ENCODE measurements at places on chromosomes 11 and 22.

- DNase-seq = no peak
These were observed 334.5 kb downstream of the RAB38 start for GRCh38 chr11:87840786-87841185.

DNA sequence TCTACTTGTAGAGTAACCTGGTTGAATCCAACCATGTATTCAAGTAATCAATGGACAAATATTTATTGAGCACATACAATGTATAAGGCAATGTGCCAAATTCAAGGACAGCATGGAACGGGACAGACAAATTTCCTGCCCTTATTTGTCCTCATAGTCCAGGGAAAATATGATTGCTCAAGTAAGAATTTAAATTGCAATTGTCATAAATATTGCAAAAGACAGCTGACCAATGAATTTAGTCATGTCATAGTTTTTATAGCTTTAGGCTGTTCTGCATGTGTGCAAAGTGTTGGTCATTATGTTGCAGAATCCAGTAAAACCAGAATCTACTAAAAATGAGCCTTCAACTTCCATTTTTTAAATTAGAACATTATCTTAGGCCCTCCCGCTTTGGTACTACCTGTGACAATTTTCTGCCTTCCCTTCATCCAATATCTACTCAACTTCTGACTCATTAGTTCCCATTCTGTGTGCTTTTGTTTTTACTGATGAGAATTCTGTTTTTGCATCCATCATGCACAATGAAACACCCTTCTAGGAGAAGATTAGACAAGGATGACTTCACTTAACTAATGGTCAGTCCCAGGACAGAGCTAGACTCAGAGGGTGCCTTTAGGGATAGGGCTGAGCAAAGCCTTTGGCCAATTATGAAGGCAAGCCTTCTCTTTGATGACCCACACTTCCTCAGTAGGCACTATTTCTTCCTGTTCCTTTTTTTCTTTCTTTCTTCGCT, 45.8 kb upstream of the FIBIN start:
- DNase-seq = no peak

GRCh38 chr22:45933506-45934167, 43.3 kb downstream of the WNT7B start:
- DNase-seq = no peak

GRCh38 chr22:29138556-29139305, 65.9 kb downstream of the KREMEN1 start:
- no peak for DNase-seq

DNA sequence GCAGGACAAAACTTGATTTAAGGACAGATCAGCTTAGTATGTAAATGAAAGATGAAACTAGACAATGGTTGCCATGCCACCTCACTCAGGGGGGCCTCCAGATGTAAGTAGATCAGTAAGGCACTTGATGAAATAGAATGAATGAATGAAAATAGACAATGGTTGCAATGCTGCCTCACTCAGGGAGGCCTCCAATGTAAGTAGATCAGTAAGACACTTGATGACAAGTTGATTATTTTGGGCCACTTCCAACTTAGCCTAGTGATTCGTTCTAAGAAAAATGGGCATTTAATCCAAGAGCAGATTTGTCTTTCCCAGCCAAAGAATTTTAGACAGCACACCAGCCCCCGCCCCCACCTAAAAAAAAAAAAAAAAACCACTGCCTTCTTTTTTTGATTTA, 19.2 kb upstream of the SLC5A12 start:
- no peak for DNase-seq

- no peak for DNase-seq
These were observed 102.7 kb downstream of the NECTIN1 start for GRCh38 chr11:119626197-119626841.

DNA sequence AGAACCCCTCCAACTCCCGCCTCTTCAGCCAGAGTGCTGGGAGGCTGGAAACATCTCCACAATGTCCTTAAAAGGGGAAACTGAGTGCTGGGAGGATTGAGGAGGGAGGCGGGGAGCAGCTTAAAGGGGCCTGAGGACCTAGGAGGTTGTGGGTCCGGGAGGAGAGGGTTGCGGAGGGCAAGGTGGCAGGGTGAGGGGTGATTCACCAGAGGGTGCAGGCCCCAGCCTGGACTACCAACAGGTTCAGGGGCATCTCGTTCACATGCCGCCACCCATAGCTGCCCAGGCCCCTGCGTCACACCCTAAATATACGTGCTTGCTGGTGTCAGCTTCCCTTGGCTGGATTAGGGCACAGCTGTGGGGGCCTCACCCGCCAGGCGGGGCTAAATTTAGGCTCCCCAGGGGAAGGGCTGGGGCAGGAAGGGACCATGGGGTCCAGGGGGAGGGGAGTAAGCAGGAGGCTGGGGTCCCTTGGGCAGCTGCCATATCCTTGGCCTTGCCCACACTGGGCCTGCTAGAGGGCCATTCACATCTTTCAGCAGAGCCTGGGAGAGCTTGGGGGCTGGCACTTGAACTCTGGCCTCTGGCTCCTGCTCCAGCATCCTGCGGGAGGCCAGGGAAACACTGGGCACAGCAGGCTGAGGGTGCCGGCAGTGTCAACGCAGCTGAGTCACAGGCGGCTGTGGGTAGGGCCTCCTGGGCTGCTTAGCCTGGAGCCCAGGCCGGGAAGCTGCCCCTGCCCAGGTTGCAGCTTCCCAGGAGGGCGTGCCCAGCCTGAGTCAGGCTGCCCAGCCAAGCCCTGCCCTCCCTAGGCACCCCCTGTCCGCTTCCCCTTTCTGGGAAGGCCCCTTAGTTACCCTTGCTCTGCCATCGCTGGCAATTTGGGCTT, 1.3 kb downstream of the EHBP1L1 start:
- DNase-seq = no peak

GRCh38 chr22:30167296-30167695, 79.3 kb downstream of the LIF start:
- DNase-seq = no peak

- DNase-seq = no peak
These were observed 667 bp downstream of the RAB6A start for GRCh38 chr11:73760135-73760678.

DNA sequence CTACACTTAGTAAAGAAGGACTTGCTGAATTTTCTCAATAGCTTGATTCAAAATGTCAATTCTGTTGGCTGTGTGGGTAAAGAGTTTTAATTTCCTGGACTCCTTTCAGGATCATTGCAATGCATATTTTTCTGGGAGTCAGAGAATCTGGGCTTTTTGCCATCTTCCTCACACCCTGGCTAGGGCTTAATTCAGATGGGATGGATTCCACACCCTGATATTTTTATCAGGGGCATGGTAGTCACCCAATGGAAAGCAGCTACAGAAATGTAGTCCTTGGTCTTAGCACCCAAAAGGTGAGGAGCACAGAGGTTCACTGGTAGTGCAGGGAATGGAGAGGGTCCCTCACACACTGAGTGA, 79.3 kb downstream of the SGSM3 start:
- peak; percentile 30 for DNase-seq

GRCh38 chr11:105056446-105056845, 11.3 kb upstream of the CARD16 start:
- no peak for DNase-seq

GRCh38 chr11:128908391-128909246, 17.5 kb downstream of the KCNJ5 start:
- DNase-seq = peak; percentile 57

DNA sequence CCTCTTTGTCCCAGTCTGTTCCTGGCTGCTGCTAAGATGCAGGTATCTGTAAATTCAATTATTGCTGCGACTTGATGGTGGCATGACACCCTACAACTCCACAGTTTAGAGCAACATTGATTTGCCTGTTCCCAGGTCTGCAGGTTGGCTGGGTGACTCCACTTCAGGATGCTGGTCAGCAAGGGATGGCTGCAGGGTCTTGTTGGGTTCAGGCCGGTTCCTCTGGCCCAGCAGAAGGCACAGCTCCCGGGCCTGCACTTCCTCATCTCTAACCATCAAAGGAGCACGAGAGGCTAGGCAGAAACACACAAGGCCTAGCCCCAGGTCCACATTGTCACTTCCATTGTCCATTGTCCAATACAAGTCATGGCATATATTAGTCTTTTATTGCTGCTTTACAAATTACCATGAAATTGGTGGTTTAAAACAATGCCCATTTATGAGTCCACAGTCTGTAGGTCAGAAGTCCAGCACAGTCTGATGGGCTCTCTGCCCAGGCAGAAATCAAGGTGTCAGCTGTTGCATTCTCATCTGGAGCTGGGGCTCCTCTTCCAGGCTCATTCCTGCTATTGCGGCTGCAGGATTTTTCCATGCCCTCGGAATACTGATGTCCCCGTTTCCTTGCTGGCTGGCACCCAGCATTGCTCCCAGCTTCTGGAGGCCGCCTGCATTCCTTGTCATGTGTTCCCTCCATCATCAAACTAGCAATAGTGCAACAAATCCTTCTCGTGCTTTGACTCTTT, 96.6 kb upstream of the LMO1 start:
- DNase-seq = no peak

GRCh38 chr11:60204922-60205321, 22.0 kb upstream of the MS4A6A start:
- no peak for DNase-seq

GRCh38 chr22:30021338-30021737, 58.9 kb upstream of the HORMAD2 start:
- DNase-seq = no peak

GRCh38 chr11:87260811-87261210, 223.1 kb downstream of the TMEM135 start:
- peak; percentile 47 for DNase-seq

DNA sequence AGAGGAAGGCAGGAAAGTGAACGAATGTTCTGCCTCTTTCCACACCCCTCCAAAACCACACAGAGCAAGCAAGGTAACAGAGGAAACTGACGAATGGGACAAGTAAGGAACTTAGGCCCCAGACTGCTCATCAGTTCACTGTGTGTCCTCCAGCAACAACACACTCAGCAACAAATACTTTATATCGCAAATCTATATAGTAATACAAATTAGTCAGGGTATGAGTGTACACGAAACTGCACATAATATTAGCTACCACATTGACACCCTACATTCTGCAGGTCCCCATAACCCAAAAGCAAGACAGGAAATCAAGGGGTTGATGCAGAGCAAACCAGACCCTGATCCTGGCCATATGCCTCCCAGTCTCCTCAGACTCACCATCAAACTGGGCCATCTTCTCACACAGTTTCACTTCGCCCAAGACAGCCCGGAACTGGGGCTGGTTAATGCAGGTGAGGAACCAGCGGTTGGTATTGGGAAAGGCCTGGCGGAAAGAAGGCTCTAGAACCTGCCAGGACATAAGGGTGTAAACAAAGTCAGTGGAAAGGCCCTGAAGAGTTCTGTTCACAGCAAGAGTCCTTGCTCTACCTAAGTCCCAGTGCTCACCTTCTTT, 6.6 kb downstream of the EEF1G start:
- no peak for DNase-seq

DNA sequence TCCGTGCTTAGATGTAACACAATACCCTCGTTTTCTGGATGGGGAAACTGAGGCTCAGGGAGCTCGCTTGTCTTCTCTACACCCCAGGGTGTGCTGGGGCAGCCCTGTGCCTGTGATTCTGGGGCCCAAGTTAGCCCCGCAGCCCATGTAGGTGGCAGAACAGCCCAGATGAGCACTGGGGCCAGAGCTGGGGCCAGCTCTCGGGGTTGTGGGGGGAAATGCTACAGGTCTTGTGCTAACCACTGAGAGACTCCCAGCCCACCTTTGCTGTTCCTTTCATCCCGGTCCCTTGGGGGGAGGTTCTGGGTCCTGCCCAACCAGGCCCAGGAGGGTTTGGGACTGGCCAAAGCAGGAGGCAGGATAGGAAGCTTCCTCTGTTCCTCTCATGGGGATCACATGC, 13.5 kb downstream of the MYEOV start:
- DNase-seq = no peak

- no peak for DNase-seq
These were observed 13.3 kb downstream of the WT1 start for GRCh38 chr11:32421992-32422391.

- no peak for DNase-seq
These were observed 360.0 kb downstream of the OPCML start for GRCh38 chr11:133172349-133172748.

DNA sequence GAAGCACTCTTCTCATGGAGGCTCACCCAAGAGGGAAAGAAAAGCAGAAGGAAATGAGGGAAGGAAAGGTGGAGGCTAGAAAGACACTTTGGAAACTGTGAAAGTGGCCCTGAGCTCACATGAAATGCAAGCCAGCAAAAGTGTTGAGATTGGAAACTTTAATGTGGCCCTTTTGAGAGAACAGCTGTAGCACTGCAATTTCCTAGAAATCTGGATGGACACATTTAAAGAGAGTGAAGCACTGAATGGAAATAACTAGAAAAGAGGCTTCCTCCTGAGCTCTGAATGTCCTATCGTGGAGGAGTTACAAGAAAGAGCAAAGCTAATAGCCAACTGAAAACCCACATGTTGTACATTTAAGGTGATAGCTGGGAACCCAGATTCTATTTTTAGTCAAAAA, 56.0 kb downstream of the LIF start:
- no peak for DNase-seq

- DNase-seq = no peak
These were observed 79.7 kb downstream of the FAT3 start for GRCh38 chr11:92304271-92304670.

DNA sequence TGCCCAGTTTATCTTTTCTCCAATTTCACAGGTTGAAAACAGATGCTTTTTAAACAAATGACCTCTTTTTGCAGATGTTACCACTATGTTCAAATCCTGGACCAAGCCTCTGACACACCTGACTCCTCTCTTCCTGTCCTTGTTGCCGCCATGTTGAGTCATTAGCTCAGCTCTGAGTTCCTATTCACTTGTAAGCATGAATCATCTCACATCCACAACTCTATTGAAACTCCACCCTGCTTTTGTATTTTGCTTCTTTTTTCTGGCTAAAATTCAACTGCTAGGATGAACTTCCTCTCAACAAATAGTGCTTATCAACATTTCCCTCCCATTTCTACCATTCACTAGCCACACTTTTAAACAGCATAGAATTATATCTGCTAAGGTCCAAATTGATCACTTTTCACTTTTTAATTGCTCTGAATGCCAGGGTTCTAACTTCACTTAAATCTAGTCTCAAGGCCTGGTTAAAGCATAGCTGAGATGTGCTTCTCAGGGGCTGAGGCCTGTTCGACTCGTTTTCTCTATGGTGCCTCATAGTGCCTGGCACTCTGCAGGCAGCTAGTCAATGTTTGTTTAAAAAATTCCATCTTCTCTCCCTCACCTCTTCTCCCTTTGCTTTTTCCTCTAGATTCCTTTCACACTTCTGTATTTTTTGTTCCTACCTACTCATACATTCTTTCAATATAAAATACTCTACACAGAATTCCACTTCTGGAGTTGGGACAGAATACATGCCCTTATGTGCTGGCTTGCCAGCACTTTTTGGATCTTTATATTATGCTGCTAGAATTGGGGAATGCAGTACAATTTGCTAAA, 3.9 kb downstream of the JOSD1 start:
- peak; percentile 93 for DNase-seq

DNA sequence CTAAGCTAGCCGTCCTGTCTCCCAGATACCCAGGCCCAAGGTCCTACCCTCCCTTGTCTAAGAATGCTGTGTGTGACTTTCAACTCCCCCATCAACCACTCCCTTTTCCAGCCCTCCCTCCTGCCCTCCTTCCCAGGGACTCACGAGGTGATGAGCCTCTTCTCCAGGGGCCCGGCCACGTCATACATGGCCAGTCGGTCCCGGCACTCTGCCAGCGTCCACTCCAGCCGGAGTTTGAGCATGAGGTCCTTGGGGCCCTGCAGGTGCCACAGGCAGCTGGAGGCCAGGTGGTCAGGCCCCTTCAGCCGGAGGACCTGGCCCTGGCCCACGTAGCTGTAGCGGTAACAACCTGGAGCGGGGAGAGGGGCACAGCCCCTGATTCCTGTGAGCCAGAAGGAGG, 20.1 kb downstream of the TMPRSS6 start:
- DNase-seq = no peak

GRCh38 chr11:128482512-128483191, 104.7 kb downstream of the ETS1 start:
- no peak for DNase-seq

GRCh38 chr11:1491379-1491778, 4.8 kb upstream of the MOB2 start:
- DNase-seq = no peak

Measured in lung microvascular endothelial cell (primary cell).